ENCODE measurements at places on chromosomes 16 and 17.

- DNase-seq: no peak
- H3K27me3 ChIP-seq: peaks cover 1% of the 10 kb centered on the region
- H3K27ac ChIP-seq: no peak overlapping the region
- H3K4me3 ChIP-seq: no peak overlapping the region
Measured at GRCh38 chr17:21313320-21313719, 28.8 kb downstream of the MAP2K3 start.

GRCh38 chr16:17567455-17567854 is 96.7 kb upstream of the XYLT1 start:
- H3K27ac ChIP-seq: no peak overlapping the region
- H3K4me3 ChIP-seq: no peak overlapping the region
- DNase-seq: no peak
- no peaks in the 10 kb centered on the region for H3K4me1 ChIP-seq
- no peaks in the 10 kb centered on the region for H3K36me3 ChIP-seq

DNA sequence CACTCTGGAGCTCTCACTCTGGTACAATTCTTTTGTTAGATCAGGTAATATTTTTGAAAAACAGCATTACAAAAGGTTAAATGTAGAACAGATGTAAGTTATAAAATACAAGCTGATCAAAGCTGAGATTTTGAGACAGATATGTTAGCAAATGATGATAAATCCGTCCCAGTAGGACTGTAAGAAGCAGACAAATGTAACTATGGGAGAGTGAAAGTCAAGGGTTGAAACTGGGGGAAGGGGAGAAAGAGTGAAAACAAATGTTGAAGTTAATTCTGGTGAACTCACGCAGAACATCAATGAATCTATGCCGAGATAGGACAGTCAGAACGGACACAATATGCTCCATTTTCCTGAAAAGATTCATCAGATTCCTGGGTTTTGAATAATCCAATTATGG is 298.9 kb upstream of the IRX5 start:
- DNase-seq: no peak
- H3K36me3 ChIP-seq: no peaks in the 10 kb centered on the region
- H3K4me1 ChIP-seq: peaks cover 37% of the 10 kb centered on the region
- H3K27me3 ChIP-seq: peaks cover 21% of the 10 kb centered on the region
- peak overlapping the region; percentile 0 for H3K4me3 ChIP-seq

DNA sequence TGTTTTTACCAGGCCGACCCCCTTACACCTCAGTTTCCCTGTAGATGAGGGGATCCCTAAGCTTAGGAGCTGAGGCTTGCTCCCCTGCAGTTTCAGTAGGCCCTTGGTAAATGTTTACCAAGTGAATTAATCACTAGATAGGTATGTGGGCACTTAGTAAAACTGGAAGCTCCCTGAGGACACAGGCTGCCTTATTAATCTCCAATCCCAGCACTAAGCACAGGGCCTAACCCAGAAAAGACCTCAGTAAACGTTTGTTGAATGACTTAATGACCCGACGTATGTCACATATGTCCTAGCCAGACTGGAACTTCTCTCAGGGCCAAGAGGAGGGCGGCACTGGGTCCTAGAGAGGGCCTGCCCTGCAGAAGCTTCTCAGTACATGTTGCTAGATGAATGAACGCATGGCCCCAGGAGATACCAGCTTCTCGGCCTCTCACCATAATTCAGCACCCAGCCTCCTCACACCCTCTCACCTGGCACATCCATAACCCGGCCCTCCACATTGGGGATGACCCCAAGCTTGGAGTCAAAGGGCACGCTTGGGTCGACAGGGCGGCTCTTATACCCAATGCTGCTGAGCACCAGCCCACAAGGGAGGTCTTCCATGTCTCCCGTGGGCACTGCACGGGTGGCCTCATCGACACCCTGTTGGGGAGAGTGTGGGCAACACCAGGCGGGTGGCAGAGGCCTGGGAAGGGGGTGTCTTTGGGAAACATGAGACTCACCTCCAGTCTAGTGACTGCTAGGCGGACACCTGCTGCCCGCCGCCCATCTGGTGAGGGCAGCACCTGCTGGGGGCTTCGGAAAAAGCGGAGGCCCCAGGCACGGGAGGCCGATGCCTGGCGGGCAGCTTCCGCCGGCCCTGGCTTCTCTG is 4.0 kb upstream of the GRIN2C start:
- no peak for DNase-seq
- peaks cover 12% of the 10 kb centered on the region for H3K36me3 ChIP-seq
- H3K4me3 ChIP-seq: no peak overlapping the region

- peak overlapping the region; percentile 53 for H3K27ac ChIP-seq
- H3K36me3 ChIP-seq: no peaks in the 10 kb centered on the region
- H3K4me1 ChIP-seq: peaks cover 19% of the 10 kb centered on the region
- H3K4me3 ChIP-seq: no peak overlapping the region
Measured at GRCh38 chr16:4915226-4915761, 21.7 kb downstream of the PPL start.

DNA sequence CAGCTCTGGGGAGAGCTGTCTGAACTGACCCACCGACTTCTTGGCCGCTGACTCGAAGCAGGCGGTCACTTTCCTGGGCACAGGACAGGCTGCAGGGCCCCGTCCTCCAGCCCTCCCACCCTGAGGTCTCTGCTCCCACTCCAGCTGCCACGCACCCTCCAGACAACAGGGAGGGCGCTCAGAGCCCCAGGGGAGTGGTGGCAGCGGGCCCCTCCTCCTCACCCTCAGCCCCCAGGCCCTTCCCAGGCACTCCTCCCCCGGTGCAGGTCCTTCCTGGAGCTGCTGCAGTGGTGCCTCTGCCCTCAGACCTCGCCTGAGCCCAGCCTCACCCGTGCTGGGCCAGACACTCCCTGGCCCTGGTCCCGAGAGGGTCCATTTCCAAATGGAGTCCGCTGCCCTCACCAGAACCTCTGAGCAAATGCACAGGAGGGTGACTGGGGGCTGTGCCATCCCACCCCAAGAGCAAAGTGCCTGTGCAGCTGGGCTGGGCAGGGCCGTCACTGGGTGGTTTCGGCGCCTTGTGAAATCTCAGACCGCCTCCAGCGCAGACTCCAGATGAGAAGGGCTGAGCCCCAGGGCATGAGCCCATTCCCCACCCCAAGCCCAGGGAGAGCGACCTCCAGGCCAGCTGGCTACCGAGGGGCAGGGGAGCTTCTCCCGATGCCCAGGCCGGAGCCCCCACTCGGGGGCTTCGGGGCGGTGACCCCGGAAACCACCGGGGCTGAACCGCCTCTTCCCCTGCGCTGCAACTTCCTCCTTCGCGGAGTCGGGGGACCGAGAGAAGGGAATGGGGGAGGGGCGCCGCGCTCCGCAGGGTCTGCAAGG is 717 bp downstream of the CYBA start:
- H3K4me1 ChIP-seq: peaks cover 10% of the 10 kb centered on the region
- peak; percentile 56 for DNase-seq
- H3K27ac ChIP-seq: peak overlapping the region; percentile 43
- H3K4me3 ChIP-seq: peak overlapping the region; percentile 82
- peaks cover 5% of the 10 kb centered on the region for H3K36me3 ChIP-seq

- no peaks in the 10 kb centered on the region for H3K4me1 ChIP-seq
- no peak overlapping the region for H3K27ac ChIP-seq
- no peaks in the 10 kb centered on the region for H3K36me3 ChIP-seq
- peaks cover 31% of the 10 kb centered on the region for H3K27me3 ChIP-seq
- no peak overlapping the region for H3K4me3 ChIP-seq
- DNase-seq: no peak
Measured at GRCh38 chr17:51673070-51673469, 412.7 kb downstream of the UTP18 start.

- no peak overlapping the region for H3K4me3 ChIP-seq
- H3K36me3 ChIP-seq: no peaks in the 10 kb centered on the region
- H3K4me1 ChIP-seq: peaks cover 28% of the 10 kb centered on the region
- H3K27ac ChIP-seq: peak overlapping the region; percentile 11
- H3K27me3 ChIP-seq: no peaks in the 10 kb centered on the region
Measured at GRCh38 chr16:81995651-81996050, 15.6 kb downstream of the SDR42E1 start.

DNA sequence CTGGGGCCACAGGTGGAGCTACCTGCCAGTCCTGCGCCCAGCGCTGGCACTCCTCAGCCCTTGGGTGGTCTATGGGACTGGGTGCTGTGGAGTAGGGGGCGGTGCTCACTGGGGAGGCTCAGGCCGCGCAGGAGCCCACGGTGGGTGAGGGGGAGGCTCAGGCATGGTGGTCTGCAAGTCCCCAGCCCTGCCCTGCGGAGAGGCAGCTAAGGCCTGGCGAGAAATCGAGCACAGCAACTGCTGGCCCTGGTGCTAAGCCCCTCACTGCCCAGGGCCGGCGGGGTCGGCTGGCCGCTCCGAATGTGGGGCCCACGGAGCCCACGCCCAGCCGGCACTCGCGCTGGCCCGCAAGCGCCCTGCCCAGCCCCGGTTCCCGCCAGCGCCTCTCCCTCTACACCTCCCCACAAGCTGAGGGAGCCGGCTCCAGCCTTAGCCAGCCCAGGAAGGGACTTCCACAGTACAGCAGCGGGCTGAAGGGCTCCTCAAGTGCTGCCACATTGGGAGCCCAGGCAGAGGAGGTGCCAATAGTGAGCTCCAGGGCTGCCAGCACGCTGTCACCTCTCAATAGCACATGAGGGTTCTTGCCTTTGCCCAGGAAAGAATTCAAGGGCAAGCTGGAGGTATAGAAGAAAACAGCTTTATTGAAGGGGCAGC is 11.0 kb upstream of the EEF2KMT start:
- H3K4me1 ChIP-seq: no peaks in the 10 kb centered on the region
- no peak overlapping the region for H3K27ac ChIP-seq
- H3K27me3 ChIP-seq: peaks cover 14% of the 10 kb centered on the region
- no peak for DNase-seq

DNA sequence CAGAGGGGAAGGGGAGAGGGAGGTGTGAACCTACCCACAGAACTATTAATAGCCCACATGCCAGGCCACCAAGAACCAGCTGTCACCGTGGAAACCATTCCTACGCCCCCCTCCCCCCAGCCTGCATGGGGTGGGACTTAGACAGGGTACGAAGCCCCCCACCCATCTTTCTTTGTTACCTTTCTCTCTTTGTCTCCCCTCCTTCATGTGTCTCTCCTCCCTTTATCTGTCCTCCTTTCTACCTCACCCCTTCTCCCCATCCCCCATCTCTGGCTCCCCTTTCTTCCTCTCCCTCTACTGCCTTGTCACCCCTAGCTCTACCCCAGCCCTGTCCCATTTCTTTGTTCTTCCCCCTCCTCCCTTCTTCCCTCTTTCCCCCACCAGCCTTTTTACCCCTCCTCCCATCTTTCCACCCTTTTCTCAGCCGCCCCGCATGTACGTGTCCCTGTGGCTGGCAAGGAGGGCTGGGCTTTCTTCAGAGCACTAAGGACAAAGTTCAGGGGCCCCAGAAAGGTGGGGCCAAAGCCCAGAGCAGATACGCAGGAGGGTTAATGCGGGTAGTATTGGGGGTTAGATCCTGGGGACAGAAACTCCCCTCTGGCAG is 8.0 kb downstream of the THRA start:
- H3K4me3 ChIP-seq: peak overlapping the region; percentile 24
- H3K36me3 ChIP-seq: peaks cover 2% of the 10 kb centered on the region
- no peaks in the 10 kb centered on the region for H3K27me3 ChIP-seq

- no peaks in the 10 kb centered on the region for H3K4me1 ChIP-seq
- H3K27me3 ChIP-seq: no peaks in the 10 kb centered on the region
- no peak overlapping the region for H3K27ac ChIP-seq
- no peak for DNase-seq
- H3K4me3 ChIP-seq: no peak overlapping the region
- H3K36me3 ChIP-seq: peaks cover 23% of the 10 kb centered on the region
Measured at GRCh38 chr17:43766413-43767052, 7.9 kb upstream of the SOST start.

DNA sequence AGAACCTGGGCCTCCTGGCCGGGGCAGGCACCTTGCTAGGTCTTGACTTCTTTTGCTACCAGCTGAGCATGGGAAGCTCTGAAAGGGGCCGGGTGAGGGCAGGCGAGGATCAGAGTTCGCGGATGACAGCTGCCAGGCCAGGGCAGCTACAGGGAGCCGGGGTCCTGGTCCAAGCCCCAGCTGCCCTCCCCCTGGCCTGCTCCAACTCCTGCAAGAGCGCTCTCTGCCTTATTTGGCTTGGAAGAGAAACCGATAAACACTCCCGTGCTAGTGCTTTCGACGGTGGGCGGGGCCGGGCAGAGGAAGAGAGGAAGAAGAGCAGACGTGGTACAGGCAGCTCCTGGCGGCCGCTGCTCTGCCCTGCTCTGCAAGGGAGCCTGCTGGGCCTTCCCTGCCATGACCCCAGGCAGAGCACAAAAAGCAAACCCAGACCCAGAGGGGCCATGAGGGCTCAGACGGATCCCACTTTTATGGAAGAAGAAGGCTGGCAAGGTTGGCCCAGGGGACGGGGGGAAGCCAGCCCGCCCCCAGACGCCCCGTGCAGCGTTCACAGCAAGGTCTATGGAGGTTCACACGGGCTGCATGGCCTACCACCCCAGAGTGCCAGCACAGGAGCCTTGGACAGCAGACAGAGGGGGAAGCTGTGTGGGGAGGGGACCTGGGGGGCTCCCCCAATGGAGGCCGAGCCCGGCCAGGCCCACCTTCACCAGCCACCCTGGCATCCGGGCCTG is 25.6 kb downstream of the PIEZO1 start:
- H3K4me1 ChIP-seq: peaks cover 48% of the 10 kb centered on the region
- H3K36me3 ChIP-seq: no peaks in the 10 kb centered on the region
- no peak overlapping the region for H3K4me3 ChIP-seq

GRCh38 chr16:54699656-54700055 is 231.0 kb upstream of the IRX5 start:
- peaks cover 29% of the 10 kb centered on the region for H3K27me3 ChIP-seq
- H3K36me3 ChIP-seq: no peaks in the 10 kb centered on the region
- no peak overlapping the region for H3K4me3 ChIP-seq

DNA sequence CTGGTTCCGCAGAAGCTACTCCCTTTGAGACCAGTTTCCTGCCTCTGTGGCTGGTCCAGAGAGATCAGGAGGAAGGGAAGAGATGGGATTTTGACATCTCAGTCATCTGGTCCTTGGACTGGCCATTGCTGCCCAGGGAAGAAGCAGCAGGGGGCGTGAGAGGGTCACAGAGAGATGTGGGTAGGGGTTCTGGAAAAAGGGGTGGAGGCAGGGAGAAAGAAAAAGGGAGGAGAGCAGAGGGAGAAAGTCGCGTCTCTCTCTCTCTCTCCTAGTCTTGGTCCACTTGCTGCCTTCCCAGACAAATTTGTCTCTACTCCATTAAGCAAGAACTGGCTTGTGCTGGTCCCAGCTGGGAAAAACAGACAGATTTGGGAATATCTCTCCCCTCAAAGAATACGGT is 4.4 kb downstream of the SHBG start:
- no peak for DNase-seq
- H3K27ac ChIP-seq: no peak overlapping the region
- H3K4me1 ChIP-seq: no peaks in the 10 kb centered on the region

GRCh38 chr17:41504246-41504977 is 1.0 kb downstream of the KRT13 start:
- H3K36me3 ChIP-seq: no peaks in the 10 kb centered on the region
- peak overlapping the region; percentile 3 for H3K27ac ChIP-seq

GRCh38 chr16:19935694-19936093 is 51.0 kb upstream of the GPRC5B start:
- no peak overlapping the region for H3K4me3 ChIP-seq
- H3K36me3 ChIP-seq: no peaks in the 10 kb centered on the region
- DNase-seq: no peak
- no peak overlapping the region for H3K27ac ChIP-seq
- no peaks in the 10 kb centered on the region for H3K4me1 ChIP-seq

Measured in mesothelial cell of epicardium (in vitro differentiated cells).